ENCODE measurements at places on chromosomes 5 and 9.

DNA sequence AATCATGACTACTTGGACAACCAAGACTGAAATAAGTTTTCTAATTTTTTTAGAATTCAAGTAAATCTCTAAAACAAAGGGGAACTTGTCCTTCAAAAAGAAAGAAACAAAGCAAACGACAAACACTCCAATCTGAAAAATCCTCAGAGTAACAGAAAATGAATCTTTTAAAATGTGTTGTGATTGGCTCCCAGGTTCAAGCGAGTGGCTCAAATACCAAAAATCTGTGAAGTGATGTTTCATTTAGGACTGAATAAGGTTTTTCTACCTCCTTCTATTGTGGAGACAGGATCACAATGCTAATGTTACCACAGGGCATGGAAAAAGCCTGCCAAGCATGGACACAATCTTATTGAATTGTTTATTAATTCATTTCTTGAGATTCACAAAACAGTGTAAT lies 415.7 kb downstream of the RAB3C start:
- H3K27ac ChIP-seq: no peak overlapping the region
- no peak overlapping the region for H3K4me3 ChIP-seq
- no peaks in the 10 kb centered on the region for H3K27me3 ChIP-seq
- peaks cover 19% of the 10 kb centered on the region for H3K4me1 ChIP-seq
- DNase-seq: no peak

DNA sequence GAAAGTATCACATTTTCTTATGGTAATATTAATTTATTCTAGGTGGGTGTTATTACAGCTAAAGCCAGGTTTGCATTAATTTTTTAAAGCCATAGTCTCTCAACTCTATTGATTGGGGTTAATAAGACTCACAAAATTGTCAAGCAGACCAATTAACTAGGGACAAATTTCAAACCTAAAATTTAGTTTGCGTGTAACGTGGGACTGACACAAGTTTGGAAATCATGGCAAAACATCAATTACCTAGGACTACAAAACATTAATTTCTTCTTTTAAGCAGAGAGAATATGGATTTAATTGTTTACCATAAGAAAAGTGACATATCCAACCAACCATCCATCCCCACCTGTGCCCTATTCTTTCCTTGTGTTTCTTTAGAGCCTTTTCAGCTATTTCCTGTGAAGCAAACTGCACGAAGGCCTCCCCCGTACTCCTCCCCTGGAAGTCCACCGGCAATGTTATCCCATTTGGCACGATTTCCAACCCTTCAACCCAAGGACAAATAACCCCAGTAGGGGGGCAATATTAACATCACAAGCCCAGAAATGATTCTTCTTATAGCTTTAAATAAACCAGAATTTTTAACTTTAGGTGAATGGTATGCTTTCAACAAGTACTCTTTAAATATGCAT lies 4.4 kb downstream of the HNRNPH1 start:
- no peaks in the 10 kb centered on the region for H3K27me3 ChIP-seq
- DNase-seq: no peak
- H3K27ac ChIP-seq: no peak overlapping the region
- H3K36me3 ChIP-seq: peaks cover 87% of the 10 kb centered on the region

DNA sequence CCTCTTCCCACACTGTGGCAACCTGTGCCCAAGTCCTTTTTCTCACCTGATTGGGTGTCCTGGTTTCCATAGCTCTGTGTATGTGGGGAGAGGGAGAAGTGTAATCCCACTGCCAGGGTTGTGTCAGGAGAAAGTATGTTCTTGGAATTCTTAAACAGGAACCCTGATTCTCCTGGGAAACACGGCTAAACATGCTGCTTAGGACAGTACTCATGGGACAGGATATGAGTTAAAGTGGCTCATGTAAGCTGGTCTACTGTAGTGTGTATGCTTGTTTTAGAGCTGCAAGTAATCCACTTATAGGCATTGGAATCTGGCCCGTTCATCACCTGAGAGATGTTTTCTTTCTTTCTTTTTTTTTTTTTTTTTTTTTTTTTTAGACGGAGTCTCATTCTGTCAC lies 23.9 kb downstream of the ARHGEF28 start:
- H3K4me3 ChIP-seq: no peak overlapping the region
- DNase-seq: no peak
- no peak overlapping the region for H3K27ac ChIP-seq
- no peaks in the 10 kb centered on the region for H3K36me3 ChIP-seq
- peaks cover 5% of the 10 kb centered on the region for H3K27me3 ChIP-seq

- no peaks in the 10 kb centered on the region for H3K27me3 ChIP-seq
- no peak overlapping the region for H3K27ac ChIP-seq
- no peak for DNase-seq
- no peak overlapping the region for H3K4me3 ChIP-seq
- no peaks in the 10 kb centered on the region for H3K36me3 ChIP-seq
- peaks cover 5% of the 10 kb centered on the region for H3K4me1 ChIP-seq
Observed at GRCh38 chr5:81763294-81763928, 12.5 kb upstream of the SSBP2 start.

GRCh38 chr9:4430432-4431261 lies 59.6 kb upstream of the SLC1A1 start:
- H3K4me1 ChIP-seq: no peaks in the 10 kb centered on the region
- H3K36me3 ChIP-seq: no peaks in the 10 kb centered on the region
- H3K27ac ChIP-seq: no peak overlapping the region
- no peaks in the 10 kb centered on the region for H3K27me3 ChIP-seq

- DNase-seq: peak; percentile 23
- peaks cover 7% of the 10 kb centered on the region for H3K27me3 ChIP-seq
- H3K36me3 ChIP-seq: no peaks in the 10 kb centered on the region
- peak overlapping the region; percentile 86 for H3K4me3 ChIP-seq
Observed at GRCh38 chr5:96936431-96937320, 796 bp downstream of the LNPEP start.

DNA sequence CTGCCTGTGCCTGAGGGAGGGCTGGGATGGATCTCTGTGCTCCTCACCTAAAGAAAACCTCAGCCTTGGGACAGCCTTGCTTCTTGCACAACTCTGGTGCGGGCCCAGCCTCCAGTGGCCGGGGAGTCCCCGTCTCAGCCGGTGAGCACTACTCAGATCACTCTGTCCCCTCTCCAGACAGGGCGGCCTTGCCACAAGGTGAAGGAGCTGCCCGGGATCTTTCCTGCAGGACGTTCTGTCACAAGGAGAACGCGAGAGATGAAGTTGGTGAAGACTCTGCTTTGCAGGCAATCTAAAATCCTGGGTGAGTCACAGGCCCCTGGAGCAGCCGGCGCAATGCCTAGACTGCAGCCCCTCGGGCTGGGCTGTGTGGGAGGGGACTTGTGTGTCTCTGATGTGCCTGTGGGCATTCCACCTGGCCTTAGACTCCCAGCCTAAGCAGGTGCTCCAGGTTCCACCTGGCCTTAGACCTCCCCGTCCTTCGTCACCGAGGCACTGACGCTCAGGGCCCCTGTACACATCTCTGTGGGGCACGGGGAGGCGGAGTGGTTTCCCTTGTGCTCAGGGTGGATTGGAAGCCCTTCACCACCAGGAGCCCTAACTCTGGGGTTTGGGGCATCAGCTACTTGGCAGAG lies 15.2 kb upstream of the IRX4 start:
- H3K27me3 ChIP-seq: no peaks in the 10 kb centered on the region
- no peak overlapping the region for H3K4me3 ChIP-seq
- no peaks in the 10 kb centered on the region for H3K4me1 ChIP-seq
- no peak overlapping the region for H3K27ac ChIP-seq
- no peaks in the 10 kb centered on the region for H3K36me3 ChIP-seq

DNA sequence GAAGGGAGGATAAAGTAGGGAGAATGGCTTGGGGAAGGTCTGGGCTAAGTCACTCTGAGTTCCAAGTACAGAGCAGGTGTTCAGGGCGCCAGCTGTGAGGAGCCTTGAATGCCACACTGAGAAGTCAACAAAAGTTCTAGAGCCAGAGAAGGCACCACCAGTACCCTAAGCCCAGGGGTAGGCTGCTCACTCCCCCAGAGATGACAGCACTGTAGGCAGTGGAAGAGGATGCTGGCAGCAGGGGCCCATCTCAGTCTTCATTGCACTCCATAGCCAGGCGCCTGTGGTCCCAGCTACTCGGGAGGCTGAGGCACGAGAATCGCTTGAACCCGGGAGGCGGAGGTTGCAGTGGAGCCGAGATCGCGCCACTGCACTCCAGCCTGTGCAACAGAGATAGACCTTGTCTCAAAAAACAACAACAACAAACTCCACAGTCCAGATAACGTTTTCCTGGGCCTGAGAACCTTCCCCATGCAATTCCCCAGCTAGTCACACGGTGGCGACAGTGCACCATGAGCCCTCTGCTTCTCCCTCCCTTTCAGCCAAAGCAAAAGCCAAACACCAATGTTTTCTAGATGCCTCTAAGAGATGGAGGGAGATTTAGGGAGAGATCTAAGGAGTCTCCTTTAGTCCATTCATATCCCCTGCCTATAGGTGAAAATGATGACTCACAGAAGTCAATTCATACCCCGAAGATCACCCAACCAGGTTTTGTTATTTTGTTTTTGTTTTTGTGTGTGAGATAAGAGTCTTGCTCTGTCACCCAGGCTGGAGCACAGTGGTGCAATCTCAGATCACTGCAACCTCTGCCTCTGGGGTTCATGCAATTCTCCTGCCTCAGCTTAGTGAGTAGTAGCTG lies 19.8 kb upstream of the NSD1 start:
- H3K4me3 ChIP-seq: no peak overlapping the region
- peaks cover 2% of the 10 kb centered on the region for H3K36me3 ChIP-seq
- peak; percentile 78 for DNase-seq
- H3K27ac ChIP-seq: no peak overlapping the region

DNA sequence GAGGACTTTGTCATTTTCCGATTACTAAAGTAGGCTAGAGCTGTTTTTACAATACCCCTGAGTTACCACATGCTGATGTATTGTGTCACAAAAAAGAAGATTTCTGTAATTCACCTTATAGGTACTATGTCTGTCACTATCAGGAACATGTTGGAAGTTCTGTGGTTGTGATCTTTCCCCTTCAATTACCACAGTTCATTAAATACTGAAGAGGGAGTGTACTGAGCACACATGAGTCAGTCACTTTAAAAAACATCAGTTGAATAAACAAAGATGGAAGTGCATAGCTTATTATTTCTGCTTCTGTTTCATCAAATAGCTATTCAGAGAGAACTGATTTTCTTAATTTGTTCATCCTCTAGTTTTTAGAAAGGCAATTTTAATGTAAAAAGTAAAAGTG lies 31.7 kb downstream of the AP3S1 start:
- H3K27me3 ChIP-seq: no peaks in the 10 kb centered on the region
- no peaks in the 10 kb centered on the region for H3K4me1 ChIP-seq
- H3K27ac ChIP-seq: no peak overlapping the region
- no peak for DNase-seq
- peaks cover 46% of the 10 kb centered on the region for H3K36me3 ChIP-seq

GRCh38 chr5:79851391-79851863 lies 139.6 kb downstream of the MTX3 start:
- no peaks in the 10 kb centered on the region for H3K36me3 ChIP-seq
- H3K4me1 ChIP-seq: peaks cover 15% of the 10 kb centered on the region
- DNase-seq: no peak
- peaks cover 6% of the 10 kb centered on the region for H3K27me3 ChIP-seq
- no peak overlapping the region for H3K27ac ChIP-seq

- no peak overlapping the region for H3K27ac ChIP-seq
- no peak for DNase-seq
- H3K36me3 ChIP-seq: no peaks in the 10 kb centered on the region
- no peak overlapping the region for H3K4me3 ChIP-seq
Observed at GRCh38 chr5:8598996-8599395, 730.0 kb downstream of the MTRR start.

DNA sequence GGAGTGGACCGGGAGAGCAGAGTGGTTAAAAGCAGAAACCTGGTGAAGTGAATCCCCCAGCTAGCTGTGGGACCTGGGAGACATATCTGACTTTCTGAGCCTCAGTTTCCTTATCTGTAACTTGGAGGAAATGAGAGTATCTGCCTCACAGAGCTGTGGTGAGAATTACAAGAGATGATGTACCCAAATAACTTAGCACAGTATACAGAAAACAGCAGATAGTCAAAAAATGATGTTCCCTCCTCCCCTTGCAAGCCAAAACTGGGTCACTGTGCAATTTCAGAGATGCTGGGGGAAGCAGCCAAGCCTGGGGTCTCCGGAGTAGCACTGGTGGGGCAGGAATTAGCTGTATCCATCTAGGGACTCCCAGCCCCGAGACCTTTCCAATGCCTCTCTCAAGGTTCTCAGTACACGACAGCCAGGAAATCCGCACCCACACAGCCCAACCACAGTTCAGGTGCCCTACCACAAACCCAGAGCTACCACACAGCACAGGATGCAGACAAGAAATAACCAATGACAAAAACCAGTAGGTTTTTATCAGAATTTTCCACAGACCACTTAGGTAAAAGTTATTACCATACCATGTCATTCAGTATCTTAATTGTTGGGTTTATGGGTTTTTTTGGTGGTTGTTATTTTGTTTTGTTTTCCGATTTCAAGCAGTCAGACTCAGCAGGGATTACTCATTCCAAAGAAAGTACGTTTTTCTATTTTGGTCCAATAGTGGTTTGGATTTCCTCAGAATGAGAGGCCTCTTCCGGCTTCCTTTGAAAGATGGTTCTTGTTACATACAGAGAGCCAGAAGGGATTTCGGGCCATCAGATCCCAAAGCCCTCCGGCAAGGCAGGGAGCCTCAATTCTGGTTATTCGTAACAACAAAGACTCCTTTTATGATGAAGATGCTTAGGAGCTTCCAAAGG lies 4.9 kb upstream of the HRH2 start:
- peaks cover 2% of the 10 kb centered on the region for H3K4me1 ChIP-seq
- DNase-seq: no peak
- H3K27ac ChIP-seq: no peak overlapping the region
- H3K4me3 ChIP-seq: no peak overlapping the region
- no peaks in the 10 kb centered on the region for H3K36me3 ChIP-seq

All from neuronal stem cell (in vitro differentiated cells).